ENCODE measurements at places on chromosomes 12 and 14.

- DNase-seq, result peak; percentile 67
Observed at GRCh38 chr12:47819138-47819895, 386 bp downstream of the HDAC7 start.

GRCh38 chr12:6211421-6211869, 11.2 kb downstream of the CD9 start:
- no peak for DNase-seq

DNA sequence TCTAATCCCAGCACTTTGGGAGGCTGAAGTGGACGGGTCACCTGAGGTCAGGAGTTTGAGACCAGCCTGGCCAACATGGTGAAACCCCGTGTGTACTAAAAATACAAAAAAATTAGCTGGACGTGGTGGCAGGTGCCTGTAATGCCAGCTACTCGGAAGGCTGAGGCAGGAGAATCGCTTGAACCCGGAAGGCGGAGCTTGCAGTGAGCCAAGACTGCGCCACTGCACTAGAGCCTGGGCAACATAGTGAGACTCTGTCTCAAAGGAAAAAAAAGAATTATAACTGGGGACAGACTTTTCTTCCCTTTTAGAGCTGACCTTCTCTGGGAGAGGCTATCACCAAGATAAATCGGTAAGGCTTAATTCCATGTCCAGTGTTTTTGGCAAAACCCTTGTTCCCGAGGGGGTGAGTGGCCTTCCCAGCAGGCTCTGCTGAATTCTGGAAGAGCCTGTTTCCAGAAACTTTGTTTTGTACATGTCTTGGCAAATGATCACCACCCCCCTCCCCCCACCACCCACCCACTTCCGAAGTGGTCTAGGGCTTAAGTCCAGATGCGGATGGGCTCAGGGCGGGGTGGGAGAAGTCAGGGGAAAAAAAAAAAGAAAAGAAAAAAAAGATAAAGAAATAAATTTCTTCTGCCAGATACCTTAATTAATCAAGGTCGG, 32.3 kb upstream of the DEGS2 start:
- no peak for DNase-seq

DNA sequence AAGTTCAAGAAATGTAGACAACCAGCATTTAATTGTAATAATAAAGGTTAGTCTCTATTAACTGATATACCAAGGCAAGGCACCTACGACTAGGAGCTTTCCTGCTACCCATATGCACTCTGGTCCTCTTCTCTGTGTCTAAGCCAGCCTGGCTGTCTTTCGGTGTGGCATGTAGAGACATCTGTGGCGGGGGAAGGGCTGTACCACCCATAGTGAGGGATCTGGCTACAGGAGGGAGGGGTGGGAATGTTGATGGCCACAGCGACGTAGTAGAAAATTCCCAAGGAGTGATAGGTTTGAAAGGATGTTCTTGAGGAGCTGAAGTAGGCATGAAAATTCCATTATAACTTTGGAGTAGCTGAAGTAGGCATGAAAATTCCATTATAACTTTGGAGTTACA, 344.2 kb downstream of the ATP23 start:
- DNase-seq, result peak; percentile 77

- DNase-seq, result peak; percentile 79
Observed at GRCh38 chr12:128969480-128970055, 116.3 kb downstream of the GLT1D1 start.

GRCh38 chr12:6180268-6181051, 19.7 kb upstream of the CD9 start:
- no peak for DNase-seq

- no peak for DNase-seq
Observed at GRCh38 chr12:2854669-2855453, 2.0 kb downstream of the TEX52 start.

GRCh38 chr14:85301506-85301905, 228.4 kb upstream of the FLRT2 start:
- DNase-seq, result no peak

DNA sequence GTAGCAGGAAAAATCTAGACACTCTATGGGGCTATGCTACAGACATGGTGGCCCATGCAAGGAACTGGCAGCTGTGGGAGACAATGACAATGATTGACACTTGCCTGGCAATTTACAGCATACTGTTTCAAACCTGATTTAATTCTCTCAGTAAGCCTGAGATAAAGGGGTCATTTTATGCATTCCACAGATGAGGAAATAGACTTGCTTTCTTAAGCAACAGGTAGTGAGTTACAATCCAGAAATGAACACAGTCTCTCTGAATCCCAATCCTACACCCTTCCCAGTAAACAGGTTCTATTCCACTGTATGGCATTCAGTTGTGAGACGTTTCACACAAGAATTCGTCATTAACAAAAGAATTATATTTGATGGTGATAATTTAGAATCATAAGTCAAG, 15.5 kb upstream of the PCNX1 start:
- no peak for DNase-seq

DNA sequence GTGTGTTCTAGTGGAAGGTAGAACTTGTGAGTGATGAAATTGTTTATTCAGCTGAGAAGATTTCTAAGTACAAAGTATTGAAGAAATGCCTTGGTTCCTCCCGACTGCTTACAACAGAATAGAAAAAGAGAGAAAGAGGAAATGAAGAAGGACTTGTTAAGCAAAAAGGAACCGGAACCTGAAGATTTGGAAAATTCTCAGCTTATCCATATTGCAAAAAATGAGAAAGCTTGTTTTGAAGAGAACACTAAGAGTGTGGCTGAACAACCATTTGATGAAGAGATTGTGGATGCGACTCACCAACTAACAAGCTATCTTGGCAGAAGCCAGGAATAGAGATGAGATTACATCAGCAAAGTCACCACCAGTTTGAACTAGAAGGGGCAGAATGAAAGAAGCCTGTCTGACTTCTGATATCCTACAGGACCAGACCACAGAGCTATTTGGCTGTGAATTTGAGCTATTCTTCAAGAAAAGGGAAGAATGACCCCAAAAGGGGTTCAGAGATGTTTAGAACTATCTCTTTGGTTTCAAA, 15.1 kb downstream of the NDUFA9 start:
- DNase-seq, result peak; percentile 54

DNA sequence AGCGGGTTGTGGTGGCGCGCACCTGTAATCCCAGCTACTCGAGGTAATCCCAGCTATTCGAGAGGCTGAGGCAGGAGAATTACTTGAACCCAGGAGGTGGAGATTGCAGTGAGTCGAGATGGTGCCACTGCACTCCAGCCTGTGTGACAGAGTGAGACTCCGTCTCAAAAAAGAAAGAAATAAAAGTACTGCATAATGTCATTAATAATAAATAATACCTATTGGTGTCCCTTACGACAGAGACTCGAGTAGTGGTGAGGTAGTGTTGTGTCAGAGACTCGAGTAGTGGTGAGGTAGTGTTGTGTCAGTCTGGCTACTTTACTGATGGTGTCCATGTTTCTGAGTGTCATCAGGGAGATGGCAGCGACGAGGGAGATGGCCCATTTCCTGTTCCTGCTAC, 1.3 kb downstream of the GLS2 start:
- no peak for DNase-seq

GRCh38 chr12:47114481-47114892, 34.7 kb upstream of the AMIGO2 start:
- DNase-seq, result no peak

GRCh38 chr14:56087671-56088471, 30.3 kb upstream of the PELI2 start:
- no peak for DNase-seq

GRCh38 chr12:54429014-54429471, 10.0 kb upstream of the ITGA5 start:
- DNase-seq, result no peak

DNA sequence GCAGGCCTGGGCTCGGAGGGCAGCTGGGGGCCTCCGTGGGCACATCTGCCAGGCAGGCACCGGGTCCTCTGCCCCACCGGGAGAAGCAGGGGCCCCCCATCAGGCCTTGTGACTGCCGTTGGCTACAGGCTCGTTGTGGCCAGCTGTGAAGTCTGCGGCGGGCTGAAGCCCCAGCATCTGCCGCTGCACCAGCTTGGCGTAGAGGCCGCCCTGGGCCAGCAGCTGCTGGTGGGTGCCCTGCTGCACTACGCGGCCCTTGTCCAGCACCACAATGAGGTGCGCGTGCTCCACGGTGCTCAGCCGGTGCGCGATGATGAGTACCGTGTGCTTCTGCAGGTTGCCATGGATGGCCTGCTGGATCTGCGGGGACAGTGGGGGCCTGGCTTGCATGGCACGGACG, 33.9 kb upstream of the VPS37B start:
- DNase-seq, result no peak

- DNase-seq, result no peak
Observed at GRCh38 chr12:101582937-101583336, 11.8 kb upstream of the MYBPC1 start.

- no peak for DNase-seq
Observed at GRCh38 chr14:59284059-59284458, 95.6 kb downstream of the DAAM1 start.

- DNase-seq, result peak; percentile 51
Observed at GRCh38 chr12:24911271-24911791, 37.6 kb downstream of the BCAT1 start.

- DNase-seq, result no peak
Observed at GRCh38 chr14:101069666-101070362, 166.3 kb upstream of the RTL1 start.

GRCh38 chr12:53980802-53981496, 4.0 kb upstream of the HOXC10 start:
- no peak for DNase-seq

GRCh38 chr14:96038920-96039632, at the start of gene C14orf132:
Gene C14orf132 (plus strand): TSS chr14:96039362. CDS start chr14:96039501, 139 bp downstream.
- DNase-seq, result peak; percentile 66

DNA sequence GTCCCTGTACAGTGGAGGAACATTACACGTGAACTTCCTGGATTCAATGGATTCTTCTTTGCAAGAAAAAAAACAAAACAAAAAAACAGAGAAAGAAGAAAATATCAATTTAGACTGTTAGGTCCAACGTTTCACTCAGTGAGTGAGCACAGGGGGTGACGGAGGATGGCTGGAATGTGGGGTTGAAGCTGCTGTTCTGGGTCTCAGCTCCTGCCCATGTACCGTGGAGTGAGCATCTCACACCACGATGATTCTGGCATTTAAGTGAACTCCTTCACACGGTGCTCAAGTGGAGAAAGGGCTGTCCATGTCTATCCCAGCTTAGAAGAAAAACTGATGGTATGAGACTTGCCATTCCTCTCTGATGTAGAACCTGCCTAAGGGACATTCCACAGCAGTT, 23.2 kb downstream of the CCND2 start:
- no peak for DNase-seq

- DNase-seq, result no peak
Observed at GRCh38 chr14:58275527-58276190, 22.7 kb upstream of the ARID4A start.

GRCh38 chr12:34287986-34288962, 266.0 kb downstream of the ALG10 start:
- DNase-seq, result no peak

- no peak for DNase-seq
Observed at GRCh38 chr12:69685810-69686209, 13.3 kb downstream of the BEST3 start.

- no peak for DNase-seq
Observed at GRCh38 chr12:7295529-7295928, 8.3 kb upstream of the ACSM4 start.

- no peak for DNase-seq
Observed at GRCh38 chr12:119024356-119024755, 43.0 kb downstream of the SRRM4 start.

DNA sequence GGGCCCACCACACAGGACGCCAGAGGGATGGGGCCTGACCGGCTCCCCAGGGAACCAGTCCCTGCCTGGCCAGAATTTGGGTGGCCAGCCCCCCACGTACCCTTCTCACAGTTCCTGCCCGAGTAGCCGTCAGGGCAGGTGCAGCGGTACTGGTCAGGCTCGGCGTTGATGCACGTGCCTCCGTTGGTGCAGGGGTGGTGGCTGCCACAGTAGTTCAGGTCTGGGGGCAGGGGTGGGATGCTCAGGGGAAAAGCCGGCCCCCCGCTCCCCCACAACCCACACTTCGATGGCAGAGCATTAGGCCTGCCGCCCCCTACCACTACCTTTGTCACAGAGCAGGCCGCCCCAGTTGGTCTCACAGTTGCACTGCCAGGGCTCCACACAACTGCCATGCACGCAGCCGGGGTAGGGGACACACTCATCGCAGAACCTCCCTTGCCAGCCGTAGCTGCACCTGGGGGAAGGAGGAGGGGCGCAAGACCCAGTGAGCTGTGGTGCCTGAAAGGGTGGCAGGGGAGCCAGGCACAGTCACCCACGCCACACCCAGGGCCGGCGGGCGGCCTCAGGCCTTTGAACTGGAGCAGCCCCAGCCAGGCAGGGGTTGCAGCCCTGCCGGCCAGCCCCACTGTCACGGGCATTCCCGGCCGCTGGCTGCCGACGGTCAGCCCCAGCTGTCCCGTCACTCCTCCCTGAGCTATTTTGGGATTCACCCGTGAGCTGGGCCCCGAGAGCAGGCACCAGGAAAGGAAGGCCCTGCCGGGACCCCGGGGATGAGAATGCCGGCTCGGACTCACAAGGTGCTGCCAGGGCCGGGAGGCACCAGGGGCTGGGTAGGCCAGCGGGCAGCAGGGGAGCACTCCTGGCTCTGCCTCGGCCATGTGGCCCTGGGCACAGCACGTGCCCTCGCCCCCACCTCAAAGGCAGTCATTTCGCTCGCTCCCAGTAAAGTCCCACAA, 16.5 kb downstream of the JAG2 start:
- DNase-seq, result no peak

DNA sequence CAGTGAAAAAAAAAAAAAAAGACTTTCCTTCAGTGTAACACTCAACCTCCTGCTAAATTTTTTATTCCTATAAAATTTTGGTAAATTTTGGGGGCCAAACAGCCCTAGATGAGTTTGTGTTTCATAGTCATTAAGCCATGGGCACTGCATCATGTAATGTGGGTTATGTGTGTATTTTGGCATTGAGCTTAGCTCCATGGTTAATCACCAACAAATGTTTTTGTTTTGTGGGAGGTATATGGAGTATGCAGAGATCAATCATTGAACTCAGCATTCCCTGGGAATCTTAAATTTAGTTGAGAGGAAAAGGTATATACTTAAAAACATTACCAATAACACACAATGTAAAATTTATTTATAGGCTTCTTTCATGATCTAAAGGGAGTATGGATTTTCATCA, 8.5 kb upstream of the ARMH4 start:
- no peak for DNase-seq

DNA sequence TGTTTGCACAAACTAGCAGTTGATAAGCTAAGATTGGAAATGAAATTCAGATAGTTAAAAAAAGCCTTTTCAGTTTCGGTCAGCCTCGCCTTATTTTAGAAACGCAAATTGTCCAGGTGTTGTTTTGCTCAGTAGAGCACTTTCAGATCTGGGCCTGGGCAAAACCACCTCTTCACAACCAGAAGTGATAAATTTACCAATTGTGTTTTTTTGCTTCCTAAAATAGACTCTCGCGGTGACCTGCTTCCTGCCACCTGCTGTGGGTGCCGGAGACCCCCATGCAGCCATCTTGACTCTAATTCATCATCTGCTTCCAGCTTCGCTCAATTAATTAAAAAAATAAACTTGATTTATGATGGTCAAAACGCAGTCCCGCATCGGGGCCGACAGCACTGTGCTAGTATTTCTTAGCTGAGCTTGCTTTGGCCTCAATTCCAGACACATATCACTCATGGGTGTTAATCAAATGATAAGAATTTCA, 335.6 kb downstream of the TMEM121 start:
- no peak for DNase-seq
